Mucosa of gallbladder (tissue), 1 donor: ENCODE measurements at places on chromosomes 7 and 10. TPM values are rescaled to one million over a fixed set of nuclear protein-coding genes. Genes with fewer than 3 reads are reported as not detected.
A peak's percentile ranks its signal among the peaks of the same experiment; 100 is the strongest.

PLCE1 gene
- total RNA-seq = 3.5 TPM

PIK3AP1 gene
- total RNA-seq = 68.2 TPM

CNNM1 gene
- total RNA-seq = 1.4 TPM

CCDC126 gene
- total RNA-seq = 11.5 TPM

ZNF804B gene
- not detected for total RNA-seq

ASB10 gene
- not detected for total RNA-seq

NUDT13 gene
- total RNA-seq = 2.7 TPM

SPDYE2B gene
- total RNA-seq = not detected

CFAP43 gene
- total RNA-seq = 1.9 TPM

DKK1 gene
- total RNA-seq = 9.3 TPM

OR2A1 gene
- not detected for total RNA-seq

SRRM3 gene
- total RNA-seq = 1.6 TPM

ADAM22 gene
- 1.8 TPM for total RNA-seq

AP3M1 gene
- 35.9 TPM for total RNA-seq

RASA4 gene
- total RNA-seq = 52.0 TPM

- DNase-seq = no peak
Observed at GRCh38 chr7:128005759-128006159, 25.5 kb downstream of the LRRC4 start.

GRCh38 chr10:113069595-113069994 is 119.5 kb downstream of the TCF7L2 start:
- DNase-seq = peak; percentile 31

- DNase-seq = no peak
Observed at GRCh38 chr10:61958805-61959204, 57.3 kb downstream of the ARID5B start.

DNA sequence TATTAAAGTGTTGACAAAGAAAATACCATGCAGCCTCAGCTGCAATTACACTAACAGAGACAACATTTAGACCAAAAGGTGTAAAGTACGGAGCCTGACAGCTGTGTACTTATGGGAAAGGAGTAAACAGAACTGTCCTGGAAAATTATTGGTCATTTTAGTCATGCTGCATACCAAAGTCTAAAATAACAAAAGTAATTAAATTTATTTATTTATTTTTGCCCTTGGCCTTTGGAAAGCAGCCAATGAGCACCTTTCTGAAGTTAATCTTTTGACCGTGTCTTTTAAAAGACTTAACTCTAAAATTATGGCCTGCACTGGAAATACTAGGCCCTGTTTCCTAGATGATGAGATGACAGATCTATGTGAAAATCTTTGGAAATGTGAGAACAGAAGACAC is 597.6 kb downstream of the NXPH1 start:
- no peak for DNase-seq

DNA sequence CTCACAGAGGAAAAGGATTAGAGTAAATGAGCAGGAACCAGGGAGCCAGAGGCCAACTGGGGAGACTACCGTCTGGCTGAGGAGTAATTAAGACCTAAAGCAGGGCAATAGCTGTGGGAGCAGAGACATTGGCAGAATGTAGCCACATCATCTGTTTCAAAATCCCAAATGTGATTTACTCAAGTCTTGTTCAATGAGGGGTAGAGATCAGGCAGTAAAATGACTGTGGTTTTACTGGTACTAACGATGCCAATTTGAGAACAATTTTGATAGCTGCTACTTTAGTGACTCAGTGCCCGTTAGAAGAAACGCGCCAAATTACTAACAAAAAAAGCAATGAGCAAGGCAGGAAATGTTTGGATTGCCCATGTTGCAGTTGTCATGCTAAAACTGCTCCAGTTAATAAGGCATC is 12.7 kb upstream of the MIOS start:
- no peak for DNase-seq

DNA sequence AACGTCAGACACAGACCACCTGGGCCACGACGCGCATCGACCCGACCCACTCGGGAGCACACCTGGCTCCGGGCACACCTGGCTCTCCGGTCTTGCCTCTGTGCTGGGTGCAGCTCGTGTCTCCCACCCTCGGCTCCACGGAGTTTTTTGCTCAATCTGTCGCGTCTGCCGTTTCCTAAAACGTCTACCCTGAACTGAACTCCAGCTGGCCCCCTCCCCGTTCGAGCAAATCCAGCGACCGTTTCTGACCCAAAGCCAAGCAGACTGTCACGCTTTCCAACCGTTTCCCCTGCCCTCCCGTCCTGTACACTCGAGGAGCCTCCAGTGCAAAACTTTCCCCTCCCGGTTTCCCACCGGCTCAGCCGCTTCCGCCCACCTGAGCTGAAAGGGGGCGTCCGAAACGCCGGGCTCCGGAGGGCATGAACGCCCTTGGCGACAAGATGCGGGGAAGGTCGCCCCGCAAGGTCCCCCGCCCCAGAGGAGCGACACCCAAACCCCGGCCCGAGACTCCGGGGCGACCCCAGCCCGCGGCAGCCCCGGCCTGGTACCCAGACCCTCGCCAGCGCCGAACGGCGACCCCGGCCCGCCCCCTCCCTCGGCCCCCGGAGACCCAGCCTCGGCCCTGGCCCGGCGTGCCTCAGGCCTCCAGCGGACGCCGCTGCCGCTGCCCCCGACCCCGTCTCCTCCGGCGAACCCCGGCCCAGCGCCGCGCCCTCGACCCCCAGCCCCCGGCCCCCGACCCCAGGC is 557 bp downstream of the CYTH3 start:
- no peak for DNase-seq

GRCh38 chr7:30642789-30643188 is 39.5 kb downstream of the CRHR2 start:
- peak; percentile 7 for DNase-seq

DNA sequence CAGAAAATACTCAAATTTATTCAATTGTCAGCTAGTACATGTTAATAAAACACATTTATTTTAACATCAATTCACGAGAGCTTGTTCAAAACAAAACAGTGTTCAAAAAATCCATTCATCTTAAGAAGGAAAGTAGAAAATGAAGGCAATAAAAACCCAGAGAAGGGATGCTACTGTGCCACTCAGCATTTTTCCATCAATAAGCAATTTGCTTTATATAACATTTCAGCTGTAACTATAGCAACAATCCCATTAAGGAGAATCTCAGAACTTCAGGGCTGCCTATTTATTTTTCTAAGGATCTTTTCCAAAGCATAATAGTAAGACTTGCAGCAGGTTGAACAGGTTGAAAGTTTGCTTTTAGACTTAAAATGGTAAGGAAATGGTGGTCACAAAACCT is 190.5 kb downstream of the PCLO start:
- no peak for DNase-seq

GRCh38 chr7:54680377-54681005 is 78.5 kb downstream of the SEC61G start:
- no peak for DNase-seq

DNA sequence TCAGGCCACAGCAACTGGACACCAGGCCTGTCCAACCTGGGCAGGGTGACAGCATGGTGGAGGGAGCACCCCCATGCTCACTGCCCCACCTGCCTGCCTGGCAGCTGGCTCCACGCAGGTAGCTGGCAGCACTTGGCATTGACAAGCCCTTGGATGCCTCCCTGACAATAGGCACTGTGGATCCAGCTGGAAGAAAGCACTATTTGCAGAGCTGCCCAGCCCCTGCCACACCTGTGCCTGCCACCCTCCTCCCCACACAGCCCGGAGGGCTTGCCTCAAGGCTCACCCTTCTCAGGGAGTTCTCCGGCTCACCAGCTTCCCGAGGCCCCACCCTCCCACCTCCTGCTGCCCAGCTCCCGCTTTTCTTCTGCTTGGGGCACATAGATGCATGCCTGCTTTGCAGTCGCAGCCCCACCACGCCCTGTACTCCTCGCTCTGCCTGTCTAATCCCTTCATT is 160.1 kb downstream of the NEURL1 start:
- DNase-seq = peak; percentile 82

DNA sequence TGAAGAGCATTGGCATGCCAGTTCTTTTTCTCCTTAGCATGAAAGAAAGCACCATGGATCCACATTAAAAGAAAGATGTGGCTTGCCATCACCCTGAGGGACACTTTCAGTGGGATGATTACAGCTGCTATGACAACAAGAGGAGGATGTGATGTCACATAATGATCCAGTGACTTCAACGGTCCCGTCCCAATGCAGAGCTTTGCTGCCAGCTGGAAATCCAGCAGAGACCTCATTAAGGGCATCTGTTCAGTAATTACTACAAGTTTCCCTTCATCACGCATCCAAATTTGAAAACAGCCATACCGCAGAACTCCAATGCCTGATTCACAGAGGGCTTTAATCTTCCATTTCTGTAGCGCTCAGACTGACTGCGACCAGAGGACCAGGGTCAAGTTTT is 206.6 kb downstream of the LSM5 start:
- no peak for DNase-seq

GRCh38 chr10:95508730-95509129 is 52.4 kb downstream of the SORBS1 start:
- DNase-seq = no peak

- DNase-seq = no peak
Observed at GRCh38 chr7:35030848-35031247, 6.4 kb downstream of the DPY19L1 start.

- DNase-seq = no peak
Observed at GRCh38 chr7:121505021-121505420, 108.9 kb upstream of the FAM3C start.

DNA sequence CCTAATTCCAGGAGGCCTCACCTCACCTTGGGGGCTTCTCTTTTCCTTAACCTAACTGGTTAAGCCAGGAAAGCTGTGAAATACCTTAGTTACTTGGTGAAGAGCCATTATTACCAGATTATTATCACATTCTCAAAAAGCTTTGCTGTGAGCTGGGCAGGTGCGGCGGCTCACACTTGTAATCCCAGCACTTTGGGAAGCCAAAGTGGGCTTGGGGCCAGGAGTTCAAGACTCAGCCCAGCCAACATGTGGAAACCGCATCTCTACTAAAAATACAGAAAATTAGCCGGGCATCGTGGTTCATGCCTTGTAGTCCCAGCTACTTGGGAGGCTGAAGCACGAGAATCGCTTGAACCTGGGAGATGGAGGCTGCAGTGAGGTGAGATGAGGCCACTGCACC is 102.4 kb upstream of the KLF6 start:
- no peak for DNase-seq

DNA sequence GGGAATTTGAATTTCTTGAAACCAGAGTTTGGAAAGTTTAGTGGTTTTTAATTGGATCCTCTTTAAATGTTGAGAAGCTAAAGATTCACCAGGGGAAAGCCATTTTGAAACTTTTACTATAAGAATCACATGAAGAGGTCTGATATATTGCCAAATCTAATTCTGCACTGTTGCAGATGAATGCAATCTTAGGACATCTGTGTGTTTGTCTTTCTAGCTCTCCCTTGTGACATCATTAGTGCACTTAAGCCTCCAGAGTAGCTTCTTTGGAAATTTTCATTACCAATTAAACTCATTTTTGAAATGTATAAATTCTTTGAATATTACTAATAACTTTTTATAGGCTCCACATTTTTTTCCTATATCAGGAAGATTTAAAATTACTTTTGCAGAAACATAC is 160.2 kb downstream of the BICC1 start:
- no peak for DNase-seq

GRCh38 chr7:155206318-155207020 is 91.2 kb upstream of the INSIG1 start:
- peak; percentile 56 for DNase-seq

GRCh38 chr7:150753826-150754603 is 16.8 kb downstream of the GIMAP5 start:
- DNase-seq = no peak

- DNase-seq = no peak
Observed at GRCh38 chr7:148664324-148664723, 34.4 kb upstream of the CUL1 start.

DNA sequence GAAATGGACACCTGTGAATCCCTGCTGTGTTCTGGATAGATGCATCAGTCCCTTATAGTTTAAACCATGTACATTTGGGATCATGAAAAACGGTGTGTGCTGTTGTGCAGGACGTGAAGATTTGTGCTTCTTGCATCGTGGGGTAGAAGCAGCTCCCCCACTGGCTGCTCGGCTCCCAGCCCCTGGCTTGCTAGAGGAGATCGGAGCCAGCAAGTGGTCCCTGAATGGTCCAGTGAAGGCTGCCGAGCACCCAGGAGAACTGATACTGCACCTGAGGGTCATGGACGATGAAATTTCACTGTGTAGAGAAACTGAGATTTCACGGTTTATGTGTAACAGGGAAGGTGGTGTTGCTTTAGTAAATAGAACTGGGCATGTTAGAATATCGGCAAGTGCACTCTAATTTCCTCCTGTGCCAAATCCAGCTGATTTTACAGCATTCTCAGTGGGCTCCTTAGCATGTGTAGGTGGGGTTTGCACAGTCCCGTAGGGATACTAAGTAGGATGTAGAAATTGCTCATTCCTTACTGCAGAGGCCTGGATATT is 655.1 kb upstream of the FOXK1 start:
- no peak for DNase-seq

GRCh38 chr10:30873411-30873810 is 158.3 kb downstream of the ZNF438 start:
- DNase-seq = no peak

- DNase-seq = peak; percentile 32
Observed at GRCh38 chr10:86520871-86521677, 518 bp downstream of the WAPL start.

- DNase-seq = no peak
Observed at GRCh38 chr7:103887853-103888602, 101.4 kb downstream of the RELN start.

- no peak for DNase-seq
Observed at GRCh38 chr7:100467638-100468373, 3.7 kb upstream of the SPACDR start.

- no peak for DNase-seq
Observed at GRCh38 chr10:7585228-7585627, 81.5 kb downstream of the ITIH5 start.

- no peak for DNase-seq
Observed at GRCh38 chr10:69632516-69633199, 2.6 kb downstream of the FAM241B start.

DNA sequence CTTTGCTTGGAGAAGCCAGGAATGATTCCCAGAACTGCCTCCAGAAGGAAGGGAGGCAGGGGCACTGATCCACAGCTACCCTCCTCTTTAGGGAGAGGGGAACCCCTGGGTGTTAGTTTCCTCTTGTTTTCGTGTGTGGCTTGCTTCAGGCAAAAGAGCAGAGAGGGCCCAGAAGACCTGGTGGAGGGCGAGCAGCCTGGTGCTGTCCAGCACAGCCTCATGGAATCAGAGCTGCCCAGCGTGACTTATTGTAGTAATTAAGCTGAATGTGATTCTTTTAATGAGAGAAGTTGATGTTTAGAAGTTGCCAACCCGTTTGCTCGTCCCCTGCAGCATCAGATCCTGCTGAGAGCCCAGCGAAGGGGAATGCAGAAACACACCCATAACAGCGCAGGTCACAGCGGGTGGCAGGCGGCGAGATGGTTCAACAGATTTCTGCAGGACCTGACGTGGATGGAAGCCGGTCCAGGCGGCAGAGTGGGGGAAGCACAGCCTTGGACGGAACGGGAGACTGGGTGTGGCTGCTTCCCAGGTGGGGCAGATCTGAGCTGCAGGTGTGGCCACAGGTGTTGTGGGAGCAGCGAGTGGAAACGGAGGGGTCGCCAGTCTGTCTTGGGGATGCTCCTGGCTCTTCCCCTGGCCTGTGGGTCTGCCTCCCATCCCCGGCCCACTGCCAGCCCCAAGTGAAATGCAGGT is 53.7 kb upstream of the SHH start:
- peak; percentile 40 for DNase-seq

- no peak for DNase-seq
Observed at GRCh38 chr7:44094883-44095592, 9.1 kb upstream of the AEBP1 start.

- no peak for DNase-seq
Observed at GRCh38 chr10:132460071-132460470, 63.1 kb downstream of the PWWP2B start.

GRCh38 chr7:135158874-135159273 is 11.0 kb downstream of the TMEM140 start:
- no peak for DNase-seq
